ENCODE measurements at places on chromosomes 5 and 9.
A peak's percentile ranks its signal among the peaks of the same experiment; 100 is the strongest.

DNA sequence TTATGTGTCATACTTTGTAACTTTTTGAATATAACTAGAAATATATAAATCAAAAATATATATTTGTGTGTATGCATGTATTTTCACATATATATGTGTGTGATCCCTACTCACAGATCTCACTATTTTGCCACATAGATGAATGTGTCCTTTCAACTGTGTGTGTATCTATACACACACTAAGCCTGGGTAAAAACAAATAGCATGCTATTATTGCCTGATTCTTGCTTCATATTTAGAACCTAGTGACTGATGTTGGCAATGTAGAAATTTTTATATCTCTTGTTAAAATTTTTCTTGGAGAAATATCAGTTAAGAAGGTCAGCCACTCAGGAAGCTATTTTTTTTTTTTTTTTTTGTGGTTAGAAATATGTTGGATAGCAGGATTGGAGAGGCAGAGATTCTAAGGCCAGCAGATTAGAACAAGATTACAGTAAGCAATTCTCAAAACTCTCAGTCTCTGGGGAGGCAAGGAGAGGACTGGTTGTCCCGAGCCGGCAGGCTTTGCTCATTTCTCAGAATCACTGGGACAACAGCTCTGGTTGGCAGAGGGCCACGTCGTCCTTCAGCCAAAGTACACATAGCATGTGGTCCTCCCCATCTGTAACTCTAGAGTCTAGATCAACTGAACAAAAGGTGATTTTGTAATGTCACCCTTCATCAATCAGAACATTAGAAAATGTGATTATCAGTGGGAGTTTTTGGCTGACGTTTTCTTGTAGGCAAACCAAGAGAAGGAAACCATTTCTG, 19.7 kb downstream of the C6 start:
- peak; percentile 99 for DNase-seq

DNA sequence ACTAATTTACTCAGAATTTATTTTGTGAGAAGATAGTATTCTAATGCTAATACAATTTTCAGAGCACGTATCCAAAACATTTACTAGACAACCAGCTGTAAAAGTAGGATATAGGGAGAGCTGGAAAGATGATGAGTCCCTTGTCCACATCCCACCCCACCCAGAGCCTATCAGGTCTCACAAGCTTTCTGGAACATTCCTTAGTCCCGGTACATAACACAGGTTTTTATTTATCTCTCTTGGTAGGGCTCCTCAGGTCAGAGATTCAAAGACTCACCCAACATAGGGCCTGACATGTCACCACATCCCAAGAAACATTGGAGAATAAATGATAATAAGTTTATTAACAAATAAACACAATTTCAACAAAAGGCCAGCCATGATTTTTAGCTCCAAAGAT, 13.8 kb upstream of the RAD23B start:
- no peak for DNase-seq

DNA sequence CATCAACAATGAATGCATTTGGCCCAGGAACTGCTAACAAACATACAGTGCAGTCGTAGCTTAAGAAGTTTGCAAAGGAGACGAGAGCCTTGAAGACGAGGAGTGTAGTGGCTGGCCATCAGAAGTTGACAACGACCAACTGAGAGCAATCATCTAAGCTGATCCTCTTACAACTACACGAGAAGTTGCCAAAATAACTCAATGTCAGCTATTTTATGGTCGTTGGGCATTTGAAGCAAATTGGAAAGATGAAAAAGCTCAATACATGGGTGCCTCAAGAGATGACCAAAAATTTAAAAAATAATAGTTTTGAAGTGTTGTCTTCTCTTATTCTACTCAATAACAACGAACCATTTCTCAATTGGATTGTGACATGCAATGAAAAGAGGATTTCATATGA, 757.7 kb upstream of the CHD1 start:
- DNase-seq = no peak

DNA sequence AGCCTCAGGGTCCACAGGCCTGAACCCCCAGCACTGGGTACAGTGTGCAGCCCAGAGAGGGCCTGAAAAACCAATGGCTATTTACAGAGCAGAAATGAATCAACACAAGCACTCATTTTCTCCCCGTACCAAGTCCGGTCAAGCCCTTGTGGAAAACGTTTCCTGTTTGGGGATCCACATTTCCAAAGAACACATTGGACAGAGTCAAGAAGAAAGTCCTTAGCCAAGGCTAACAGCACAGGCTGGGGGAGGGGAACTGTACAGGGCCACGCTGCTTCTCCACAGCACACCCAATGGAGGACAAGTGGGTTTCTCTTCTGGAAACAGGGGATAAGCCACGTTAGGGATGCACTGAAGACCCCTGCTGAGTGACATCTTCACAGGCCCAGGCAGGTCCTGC, 62.3 kb downstream of the NSUN2 start:
- DNase-seq = no peak

- no peak for DNase-seq
Measured at GRCh38 chr5:82952326-82952725, 124.9 kb downstream of the TMEM167A start.

DNA sequence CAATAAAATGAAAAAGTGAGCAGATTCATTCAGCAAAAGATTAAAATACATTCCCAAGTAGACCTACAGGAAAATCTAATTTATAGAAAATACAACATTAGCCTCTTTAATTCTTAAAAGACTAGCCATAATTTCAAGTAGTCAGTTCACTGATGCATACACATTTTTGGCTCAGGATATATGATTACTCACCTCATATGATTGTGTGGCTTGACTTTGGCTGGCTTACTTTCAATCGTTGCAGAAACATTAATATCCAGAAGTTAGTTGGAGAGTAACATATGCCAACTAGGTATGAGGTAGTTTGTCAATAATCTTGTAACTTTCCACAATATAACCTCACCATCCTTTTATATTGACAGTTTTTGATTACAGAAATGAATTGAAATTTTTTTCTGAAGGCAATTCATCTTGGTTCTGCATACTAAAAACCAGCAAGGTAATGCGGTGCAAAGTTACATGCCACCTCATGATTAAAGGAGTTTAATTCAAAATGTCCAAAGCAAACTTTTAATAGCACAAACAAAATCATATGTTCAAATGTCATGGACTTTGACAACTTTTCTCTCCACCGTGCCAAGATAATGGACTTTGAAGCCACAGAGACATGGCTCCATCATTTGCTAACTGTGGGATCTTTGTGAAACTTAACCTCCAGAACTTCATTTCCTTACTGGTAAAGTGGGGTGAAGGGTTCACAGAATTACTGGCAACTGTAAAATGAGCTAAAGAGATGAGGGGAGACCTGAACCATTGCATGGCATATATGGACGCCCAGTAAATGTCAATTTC, 76.6 kb upstream of the PAM start:
- DNase-seq = no peak

GRCh38 chr5:14757850-14758249, 93.3 kb downstream of the OTULIN start:
- no peak for DNase-seq

DNA sequence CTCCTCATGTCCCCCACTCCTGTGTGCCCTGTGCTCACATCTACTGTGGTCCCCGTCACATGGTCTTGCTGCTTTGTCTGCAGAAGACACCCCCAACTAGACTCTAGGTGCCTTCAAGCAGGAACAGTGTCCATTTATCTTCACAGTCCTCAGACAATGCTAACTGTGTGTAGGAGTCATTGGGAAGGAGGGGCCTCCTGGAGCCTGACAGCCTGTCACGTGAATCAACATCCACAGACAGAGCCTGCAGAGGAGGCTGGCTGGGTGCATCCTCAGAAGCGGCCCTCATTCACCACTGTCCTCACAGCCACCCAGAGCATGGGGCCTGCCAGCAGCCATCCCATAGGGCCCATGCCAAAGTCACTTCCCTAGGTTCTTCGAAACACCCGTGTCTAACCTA, 98.7 kb downstream of the MED10 start:
- no peak for DNase-seq

GRCh38 chr5:161546470-161547301, at the start of gene GABRB2:
Gene GABRB2, minus strand, starts transcription at chr5:161546725. Its CDS starts 82 bp downstream, at chr5:161546643.
- no peak for DNase-seq

DNA sequence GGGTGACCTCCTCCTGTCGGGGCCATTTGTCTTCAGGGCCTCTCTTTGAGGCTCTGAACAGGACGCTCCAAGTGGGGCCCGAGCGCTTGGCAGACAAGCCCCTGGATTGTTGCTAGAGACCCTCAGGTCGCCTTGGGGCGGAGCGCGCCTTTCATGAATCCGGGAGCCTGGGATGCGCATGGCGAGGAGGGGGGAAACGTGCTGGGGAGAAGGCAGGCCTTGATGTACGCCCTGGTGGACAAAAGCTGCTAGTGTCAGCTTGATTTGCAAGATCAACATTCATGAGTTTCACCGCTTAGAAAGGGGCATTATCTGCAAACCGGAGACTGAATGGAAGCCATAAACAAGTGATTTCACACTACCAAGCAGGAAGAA, 226.3 kb downstream of the SMARCA2 start:
- DNase-seq = no peak

- no peak for DNase-seq
Measured at GRCh38 chr9:2662496-2662895, 40.9 kb downstream of the VLDLR start.

DNA sequence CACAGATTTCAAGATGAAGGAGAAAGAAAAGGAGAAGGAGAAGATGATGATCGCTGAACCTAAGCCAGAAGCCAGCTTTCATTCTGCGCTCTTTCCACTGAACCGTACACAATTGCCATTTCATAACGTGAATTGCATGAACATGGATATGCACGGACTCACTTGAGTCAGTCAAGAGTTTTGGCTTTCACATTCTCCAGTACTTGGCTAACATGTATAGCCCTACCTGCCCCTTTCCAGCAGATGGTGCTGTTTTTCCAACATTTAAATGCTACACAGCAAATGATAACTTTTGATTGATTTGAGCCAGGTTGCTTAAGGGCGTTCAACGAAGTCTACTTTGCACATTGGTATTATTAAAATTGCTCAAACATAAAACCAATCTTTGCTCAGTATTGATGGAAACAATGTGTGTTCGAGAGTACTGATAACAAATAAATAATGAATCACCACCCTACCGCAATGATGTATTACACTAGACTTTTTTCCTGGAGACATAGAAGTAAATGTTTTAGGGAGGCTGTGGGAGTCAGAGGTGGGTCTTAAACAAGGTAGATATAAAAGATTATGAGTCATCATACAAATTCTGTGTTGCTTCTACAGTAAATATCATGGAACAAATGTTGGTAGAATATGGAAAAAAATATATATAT, 196.4 kb downstream of the TRPM3 start:
- no peak for DNase-seq

GRCh38 chr9:2375114-2375513, 246.5 kb upstream of the VLDLR start:
- DNase-seq = no peak

GRCh38 chr5:134967607-134968006, at the start of gene CATSPER3:
Gene CATSPER3, plus strand, starts transcription at chr5:134967907. Its CDS starts 85 bp downstream, at chr5:134967992.
- no peak for DNase-seq

DNA sequence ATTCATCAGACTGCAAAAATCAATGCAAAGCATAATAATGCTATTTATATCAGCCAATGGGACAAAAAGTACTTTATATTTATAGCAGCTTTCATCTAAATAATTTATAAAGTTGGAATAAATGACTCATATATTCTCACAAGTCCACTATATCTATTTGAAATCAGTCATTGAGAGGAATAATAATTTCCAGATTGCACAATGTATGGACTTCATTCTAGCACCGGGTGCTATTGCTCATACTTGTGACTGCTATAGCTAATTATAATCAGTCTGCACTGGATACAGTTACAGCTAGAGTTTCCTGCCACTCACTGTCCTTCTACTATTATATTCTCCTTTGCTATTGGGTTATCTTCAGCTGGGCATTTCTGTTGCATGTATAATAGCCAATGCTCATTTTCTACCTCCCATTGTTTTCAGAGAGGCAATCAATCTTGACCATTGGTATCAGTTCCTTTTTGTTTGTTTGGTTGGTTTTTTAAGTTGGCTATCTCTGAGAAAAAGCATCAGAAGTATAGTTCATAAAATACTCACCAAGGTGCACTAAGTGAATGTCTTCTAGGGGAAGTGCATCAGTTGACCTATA, 1.9 kb downstream of the CDH18 start:
- no peak for DNase-seq

- DNase-seq = no peak
Measured at GRCh38 chr5:79774171-79774854, 84.7 kb downstream of the CMYA5 start.

- DNase-seq = no peak
Measured at GRCh38 chr5:111231119-111231518, 6.9 kb downstream of the CAMK4 start.

DNA sequence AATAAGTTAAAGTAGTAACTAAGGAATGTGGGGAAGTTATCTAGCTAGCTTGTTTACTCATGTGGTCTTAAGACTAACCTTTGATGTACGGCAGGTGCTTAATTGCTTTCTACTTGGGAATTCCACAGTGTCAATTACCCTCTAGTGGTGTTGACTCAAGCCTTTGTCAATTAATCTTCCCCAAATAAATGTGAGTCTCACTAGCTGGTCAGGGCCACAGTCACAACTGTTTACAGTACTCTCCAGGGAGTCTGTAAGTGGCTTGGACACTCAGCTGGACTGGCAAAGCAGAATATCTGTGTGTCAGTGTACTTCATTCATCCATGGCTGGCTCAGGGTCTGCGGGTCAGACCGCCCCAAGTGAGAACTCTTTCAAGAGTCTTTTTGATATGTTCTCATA, 30.8 kb downstream of the SMIM3 start:
- DNase-seq = no peak

- DNase-seq = no peak
Measured at GRCh38 chr5:83401775-83402174, 69.8 kb upstream of the VCAN start.

- no peak for DNase-seq
Measured at GRCh38 chr9:91603932-91604331, 180.3 kb upstream of the NFIL3 start.

DNA sequence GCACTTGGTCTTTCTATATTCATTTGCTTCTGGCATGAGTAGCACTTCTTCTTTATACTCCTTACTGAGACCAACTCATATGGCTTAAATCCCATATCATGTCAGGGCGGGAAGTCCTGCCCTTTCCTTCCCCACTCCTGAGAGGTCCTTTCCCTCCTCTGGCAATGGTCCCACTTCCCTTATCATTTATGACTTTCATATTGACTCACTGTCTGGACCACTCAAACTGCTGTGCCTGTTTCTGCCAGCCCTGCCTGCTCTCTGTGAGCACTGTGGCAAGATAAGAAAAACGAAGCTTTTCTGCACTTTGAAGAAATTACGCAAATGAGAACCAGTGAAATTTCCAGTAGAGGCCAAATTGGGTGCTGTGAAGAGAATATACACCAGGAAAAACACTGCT, 58.1 kb downstream of the ZNF474 start:
- DNase-seq = no peak

All from vagina (tissue), 2 donors.